ENCODE measurements at places on chromosomes 2 and 18. TPM values are rescaled to one million over a fixed set of nuclear protein-coding genes. Genes with fewer than 3 reads are reported as not detected.
A peak's percentile ranks its signal among the peaks of the same experiment; 100 is the strongest.

SLC9A4 gene
- 0.13 TPM for total RNA-seq

MROH2A gene
- not detected for total RNA-seq

SPATS2L gene
- total RNA-seq: 56.3 TPM

ACKR3 gene
- total RNA-seq: 22.0 TPM

UGT1A10 gene
- total RNA-seq: not detected

CDK15 gene
- 0.26 TPM for total RNA-seq

NMUR1 gene
- total RNA-seq: not detected

RTP5 gene
- not detected for total RNA-seq

SPATA3 gene
- total RNA-seq: not detected

SERPINB3 gene
- 22.4 TPM for total RNA-seq

COX5B gene
- 416 TPM for total RNA-seq

DNA sequence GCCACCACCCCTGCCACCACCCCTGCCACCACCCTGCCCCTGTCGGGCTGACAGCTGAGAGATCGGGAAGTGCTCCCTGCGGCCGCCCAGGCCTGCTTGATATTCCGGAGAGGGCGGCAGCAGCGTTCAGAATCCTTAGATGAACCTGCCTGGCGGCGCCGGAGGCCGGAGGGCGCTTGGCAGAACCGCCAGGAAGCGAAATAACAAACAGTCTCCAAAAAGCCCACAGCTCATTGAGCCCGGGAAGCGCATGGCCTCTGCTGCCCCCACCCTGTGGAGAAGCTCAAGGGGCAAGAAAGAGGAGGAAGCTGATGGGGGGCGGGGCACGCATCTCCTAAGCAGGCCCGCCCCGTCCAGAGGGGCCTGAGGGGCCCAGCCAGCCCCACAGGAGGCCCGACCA is 92.2 kb upstream of the MBOAT2 start:
- no peak for DNase-seq

- no peak for DNase-seq
These were observed 28.0 kb downstream of the LHCGR start for GRCh38 chr2:48727560-48727959.

DNA sequence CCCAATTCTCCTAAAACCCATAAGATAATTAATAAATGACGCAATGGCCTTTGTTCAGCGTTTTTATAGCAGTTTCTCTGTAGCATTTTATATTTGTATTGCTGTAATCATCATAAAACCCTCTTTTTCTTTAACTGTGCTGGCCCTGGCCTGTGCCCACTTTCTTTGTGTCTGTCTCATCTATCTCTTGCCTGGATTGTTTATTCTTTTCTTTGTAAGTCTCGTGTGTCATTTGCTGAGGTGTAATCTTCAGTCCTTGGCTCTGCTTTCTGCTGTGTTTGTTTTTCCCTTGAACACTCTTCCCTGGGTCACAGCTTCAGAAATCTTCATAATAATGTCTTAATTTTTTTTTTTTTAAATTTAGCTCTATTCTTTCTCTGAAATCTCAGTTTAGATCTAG is 525.8 kb upstream of the LINC00305 start:
- DNase-seq: no peak

DNA sequence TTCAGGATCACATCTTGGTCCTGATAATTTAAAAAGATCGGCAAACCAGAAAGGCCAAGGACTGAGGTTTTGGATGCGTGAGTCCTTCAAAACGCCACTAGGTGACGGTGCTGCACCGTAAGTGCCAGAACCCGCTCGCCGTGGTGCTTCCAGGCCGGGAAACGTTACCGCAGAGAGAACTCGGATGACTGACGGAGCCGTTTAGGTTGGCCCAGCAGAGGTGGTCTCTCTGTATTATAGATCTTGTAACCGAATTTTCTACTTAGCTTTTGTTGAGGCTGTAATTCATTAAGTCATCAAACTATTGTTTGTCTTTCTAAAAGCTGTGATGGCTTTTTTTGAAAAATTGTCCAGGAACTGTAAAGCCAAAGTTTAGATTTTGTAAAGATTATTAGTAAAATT is 39.8 kb upstream of the ADCYAP1 start:
- DNase-seq: peak; percentile 48

DNA sequence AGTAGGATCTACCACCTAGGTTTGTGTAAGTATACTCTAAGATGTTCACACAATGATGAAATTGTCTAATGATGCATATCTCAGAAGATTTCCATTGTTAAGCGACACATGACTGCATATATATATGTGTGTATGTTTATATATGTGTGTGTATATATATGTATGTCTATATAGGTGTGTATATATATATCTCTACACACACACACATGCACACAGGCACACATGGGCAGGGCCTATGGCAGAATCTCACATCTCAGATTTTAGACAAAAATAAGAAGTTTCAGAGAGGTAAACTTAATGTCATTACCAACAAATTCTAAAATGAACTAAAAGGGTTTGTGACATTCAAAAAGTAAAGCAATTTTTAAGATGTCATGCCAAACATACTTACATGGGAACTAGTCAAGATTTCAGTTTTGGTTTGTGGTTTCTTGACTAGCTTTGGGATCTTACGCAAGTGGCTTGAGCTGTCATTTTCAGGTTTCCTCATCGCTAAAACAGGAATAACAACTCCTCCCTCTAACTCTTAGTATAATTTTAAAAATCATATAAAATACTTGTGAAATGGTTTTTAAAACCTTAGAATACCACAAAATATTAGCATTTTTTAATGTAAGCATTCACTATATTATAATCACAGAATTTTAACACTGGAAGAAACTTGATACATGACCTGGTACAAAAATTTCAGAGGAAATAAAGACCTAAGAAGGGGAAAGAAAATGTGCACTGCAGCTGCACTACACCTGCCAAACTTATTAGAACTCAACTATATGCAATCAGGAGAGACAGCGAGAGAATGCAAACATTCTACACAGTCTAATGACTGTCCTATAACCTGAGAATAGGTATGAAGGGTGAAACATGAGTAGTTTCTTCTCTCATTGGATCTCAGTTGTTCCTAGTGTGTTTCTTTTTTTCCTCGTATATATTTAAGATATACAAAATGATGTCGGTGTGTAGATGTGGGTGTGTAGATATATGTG is 75.7 kb downstream of the TTC21B start:
- peak; percentile 78 for DNase-seq

DNA sequence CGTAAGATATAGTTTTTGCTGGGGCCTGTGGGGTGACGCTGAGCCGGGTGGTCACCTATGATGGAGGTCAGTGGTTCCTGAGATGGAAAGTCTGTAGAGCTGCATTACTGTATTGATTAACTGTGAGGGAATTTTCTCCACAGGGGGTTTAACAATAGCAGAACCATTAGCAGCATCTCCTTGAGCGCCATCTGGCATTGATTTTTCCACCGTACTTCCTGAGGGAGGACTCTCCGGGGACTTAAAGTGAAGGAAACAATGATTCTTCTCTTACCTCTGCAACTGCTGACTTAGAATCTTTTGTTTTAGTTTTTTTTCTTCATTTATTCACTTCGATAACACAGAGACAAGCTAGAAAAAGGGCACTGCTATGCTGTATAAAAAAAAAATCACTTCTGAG is 22.6 kb upstream of the RNF125 start:
- DNase-seq: no peak

- DNase-seq: peak; percentile 83
These were observed 83.7 kb upstream of the SLC1A4 start for GRCh38 chr2:64905338-64906024.

DNA sequence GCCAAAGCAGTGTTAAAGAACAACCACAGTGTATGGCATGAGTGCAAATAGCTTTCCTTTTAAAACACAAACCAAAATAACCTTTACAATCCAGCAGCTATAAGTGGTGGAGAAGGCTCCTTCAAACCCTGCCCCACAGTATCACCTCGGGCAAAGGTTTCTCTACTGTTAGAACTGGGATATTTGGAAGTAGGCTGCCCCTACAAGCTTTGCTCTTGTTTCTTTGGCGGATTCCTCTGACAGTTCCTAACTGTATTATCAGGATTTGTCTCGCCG is 214.8 kb downstream of the ZNF521 start:
- DNase-seq: no peak

DNA sequence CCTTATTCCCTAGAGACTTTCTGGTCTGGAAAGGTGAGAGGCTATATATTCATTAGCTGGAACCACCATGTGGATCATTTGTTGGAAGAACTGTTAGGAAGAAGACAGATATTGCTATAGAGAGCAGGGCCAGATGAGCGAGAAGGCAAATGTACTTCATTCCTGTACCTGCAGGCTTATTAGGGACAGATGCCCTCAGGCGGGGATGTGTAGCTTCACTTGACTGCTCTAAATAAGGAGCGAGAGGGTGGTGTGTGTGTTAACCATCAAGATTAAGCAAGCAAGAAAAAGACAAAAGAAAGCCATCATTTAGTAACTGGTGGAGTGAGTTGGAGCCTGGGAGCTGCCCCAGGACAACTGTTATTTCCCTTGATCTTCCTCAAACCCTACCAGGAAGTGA is 36.4 kb downstream of the NEDD4L start:
- no peak for DNase-seq

GRCh38 chr2:102357937-102358336 is 2.3 kb downstream of the IL18R1 start:
- DNase-seq: no peak

DNA sequence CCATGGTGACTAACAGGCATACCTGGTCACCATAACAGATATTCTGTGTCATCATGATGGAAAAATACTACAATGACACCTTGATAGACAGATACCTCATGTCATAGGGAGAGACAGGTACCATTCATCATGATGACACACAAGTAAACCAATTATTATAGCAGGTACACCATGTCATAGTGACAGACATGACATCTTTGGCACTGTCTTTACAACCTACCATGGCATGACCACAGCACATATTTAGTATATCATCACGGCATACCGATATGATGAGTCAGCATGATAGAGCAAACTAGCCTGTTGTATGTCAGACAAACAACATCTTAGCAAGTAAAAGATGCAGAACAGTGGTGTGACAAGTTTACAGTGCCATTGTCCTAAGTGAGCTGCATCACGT is 101.3 kb upstream of the KLHL29 start:
- peak; percentile 56 for DNase-seq

GRCh38 chr2:5803547-5803946 is 111.4 kb downstream of the SOX11 start:
- DNase-seq: peak; percentile 1

DNA sequence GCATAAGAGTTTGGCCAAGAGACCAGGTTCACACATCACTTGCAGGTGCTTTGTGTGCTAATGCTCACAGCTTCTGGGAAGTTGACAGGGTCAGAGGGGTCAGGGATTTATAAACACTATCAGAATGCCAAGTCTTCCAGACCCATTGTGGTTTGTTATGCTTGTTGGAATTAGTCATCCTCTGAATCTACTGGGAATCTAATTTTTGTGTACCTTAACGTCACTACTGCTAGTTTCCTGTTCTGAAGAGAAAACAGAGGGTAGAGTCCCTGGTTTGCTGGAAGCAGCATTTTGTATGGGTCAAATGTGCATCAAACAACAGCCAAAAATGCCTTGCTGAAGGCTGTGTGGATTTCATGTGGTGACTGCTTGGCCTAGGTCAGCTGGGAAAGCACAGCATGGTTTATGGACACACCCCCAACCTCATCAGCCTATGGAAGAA is 33.3 kb downstream of the ANTXR1 start:
- peak; percentile 72 for DNase-seq

- DNase-seq: peak; percentile 96
These were observed 2.3 kb downstream of the MYO1B start for GRCh38 chr2:191247381-191248057.

- DNase-seq: no peak
These were observed 28.3 kb downstream of the ANKMY1 start for GRCh38 chr2:240529344-240529999.

GRCh38 chr2:16034151-16034974 is 94.0 kb downstream of the MYCN start:
- no peak for DNase-seq

DNA sequence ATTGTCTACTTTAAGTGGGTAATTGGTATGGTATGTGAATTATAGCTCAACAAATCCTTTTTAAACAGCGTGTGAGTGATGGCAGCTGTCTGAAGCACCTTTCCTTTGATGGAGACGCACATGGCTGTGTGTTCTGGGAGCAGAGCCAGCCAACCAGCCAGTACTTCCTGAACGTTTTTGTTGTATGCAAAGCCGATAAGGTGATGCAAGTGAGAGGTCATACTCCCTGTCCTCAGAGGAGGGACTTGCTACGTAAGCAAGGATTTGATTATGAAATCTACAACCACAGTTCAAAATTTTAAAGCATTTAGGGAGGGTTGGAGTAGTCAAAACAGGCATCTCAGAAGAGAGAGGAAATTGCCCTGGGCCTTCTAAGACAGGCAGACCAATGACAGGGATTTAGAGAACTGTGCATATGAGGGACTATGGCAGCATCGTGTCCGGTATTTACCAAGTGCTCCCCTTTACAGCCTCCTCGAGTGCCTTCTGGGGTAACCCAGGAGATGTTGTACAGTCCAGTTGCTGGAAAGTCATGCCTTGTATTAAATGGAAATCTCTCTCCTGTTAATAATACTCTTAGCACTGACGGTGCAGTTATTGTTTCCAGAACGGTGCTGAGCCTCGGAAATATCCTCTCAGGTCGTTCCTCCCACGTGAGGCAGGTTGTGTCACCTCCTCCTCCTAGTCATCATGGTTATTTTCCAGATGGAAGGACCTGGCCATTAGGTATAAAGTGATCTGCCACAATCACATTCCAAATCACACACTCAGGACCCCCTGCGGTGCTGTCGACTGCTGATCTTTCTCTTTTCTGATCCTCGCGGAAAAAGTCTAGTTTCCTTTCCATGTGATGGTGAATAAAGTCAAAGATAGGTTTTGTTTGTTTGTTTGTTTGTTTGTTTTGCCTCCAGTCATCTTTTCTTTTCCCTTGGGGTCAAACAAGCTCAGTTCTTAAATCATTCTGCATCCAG is 28.4 kb downstream of the ARHGEF4 start:
- peak; percentile 98 for DNase-seq

DNA sequence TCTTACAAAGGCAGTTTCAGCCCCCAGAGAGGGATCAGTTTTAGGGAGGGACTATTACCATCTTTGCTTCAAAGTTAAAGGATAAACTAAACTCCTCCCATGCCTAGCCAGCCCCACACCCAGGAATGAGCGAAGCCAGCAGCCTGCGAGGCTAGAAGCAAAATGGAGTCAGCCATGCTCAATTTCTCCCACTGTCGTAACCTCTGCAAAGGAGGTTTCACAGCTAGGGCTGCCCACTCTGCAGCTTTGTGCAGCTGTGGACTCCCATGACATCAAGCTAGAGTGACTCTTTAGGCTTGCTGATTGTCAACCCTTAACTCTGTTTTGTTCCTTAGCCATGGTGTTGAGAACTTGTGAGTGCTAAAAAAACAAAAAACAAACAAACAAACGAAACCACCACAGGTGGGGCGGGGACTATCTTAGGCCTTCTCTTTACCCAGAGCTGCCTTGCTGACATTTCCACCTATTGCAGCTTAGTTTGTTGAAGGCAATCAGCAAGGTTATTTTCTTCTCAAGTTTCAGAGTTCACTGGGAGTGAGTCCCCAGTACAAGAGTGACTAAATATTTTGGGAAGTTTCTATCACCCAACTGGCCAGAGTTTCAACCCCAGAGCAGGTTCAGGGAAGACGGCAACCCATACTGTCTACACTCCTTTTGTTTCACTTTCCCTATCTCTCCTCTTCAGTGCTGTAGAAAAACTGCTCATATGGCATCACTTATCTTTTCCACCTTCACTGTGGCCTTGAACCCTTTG is 592.1 kb downstream of the XIRP2 start:
- no peak for DNase-seq

GRCh38 chr2:18153741-18154140 is 275.3 kb downstream of the KCNS3 start:
- no peak for DNase-seq
